Renal cortical epithelial cell (primary cell): ENCODE measurements at places on chromosomes 2 and 18. TPM values are rescaled to one million over a fixed set of nuclear protein-coding genes. Genes with fewer than 3 reads are reported as not detected.

DNA sequence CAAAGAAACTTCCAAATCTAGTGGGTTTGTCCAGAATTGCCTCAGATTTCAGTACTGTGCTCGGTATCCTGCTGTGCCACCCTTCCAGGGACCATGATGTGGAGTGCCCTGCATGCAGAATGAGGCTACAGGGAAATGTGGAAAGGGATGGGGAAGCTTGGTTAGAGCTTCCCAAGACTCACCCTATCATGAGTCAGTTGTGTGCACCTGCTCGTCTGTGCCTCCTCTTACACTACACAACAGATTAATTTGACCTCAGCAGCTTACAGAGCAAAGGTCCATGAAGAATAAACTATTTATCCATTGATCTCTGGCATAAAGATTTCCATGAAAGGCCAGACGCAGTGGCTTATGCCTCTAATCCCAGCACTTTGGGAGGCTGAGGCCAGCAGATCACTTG lies 21.3 kb upstream of the NCK2 start:
- no peak for DNase-seq

DNA sequence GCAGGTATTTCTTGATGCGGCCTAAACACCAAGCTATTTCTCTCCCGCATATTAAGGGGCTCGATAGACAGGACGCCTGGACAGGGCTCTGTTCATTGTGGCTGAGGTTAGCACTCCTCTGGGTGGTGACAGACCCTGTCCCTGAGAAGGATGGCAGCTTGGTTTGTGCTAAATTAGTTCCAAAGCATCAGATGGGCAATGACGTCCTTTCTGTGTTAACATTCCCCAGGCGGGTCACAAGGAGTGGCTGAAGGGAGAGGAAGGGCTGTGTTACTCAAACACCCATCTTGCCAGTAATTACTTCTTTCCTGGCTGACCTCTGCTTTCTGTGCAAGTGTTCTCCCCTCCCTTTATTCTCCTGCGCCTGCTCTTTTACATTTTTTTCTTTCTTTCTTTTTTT lies 75.0 kb downstream of the TMEM247 start:
- no peak for DNase-seq

GRCh38 chr2:20135631-20136050 lies 84.2 kb upstream of the LAPTM4A start:
- no peak for DNase-seq

DNA sequence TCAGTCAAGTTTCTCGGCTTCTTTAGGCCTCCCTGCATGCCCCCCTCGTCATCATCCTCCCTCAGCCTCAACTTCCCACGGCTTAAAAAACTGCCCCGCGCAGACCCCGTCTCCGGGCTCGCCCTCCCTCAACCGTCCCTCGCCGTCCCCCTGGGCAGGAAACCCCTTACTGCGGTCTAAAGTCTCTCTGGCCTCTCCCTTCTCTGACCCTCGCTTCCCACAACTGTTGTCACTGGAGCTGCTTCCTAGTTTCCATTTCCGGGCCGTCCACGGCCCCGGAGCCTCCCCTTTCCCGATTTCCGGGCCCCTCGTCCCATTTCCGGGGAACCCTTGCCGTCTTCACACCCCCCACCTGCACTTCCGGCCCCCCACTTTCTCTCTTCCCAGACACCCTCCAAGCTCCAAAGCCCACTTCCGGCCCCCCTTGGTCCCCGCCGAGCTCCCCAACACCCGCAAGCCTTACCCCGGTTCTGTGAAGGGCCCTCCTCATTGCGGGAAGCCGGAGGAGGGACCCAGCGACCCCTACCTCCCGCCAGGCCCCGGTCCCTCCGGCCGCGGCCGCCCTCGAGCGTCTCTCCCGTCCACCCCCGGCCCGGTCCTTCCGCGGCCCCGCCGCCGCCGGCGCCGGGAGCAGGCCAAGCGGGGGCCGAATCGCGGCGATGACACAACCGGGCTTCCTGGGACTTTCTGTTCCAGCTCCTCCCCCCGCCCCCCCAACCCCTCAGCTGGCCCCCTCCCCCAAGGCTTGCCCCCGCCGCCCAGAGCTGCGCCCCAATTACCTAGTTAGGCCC lies 513 bp downstream of the TRIP12 start:
- DNase-seq, result peak; percentile 29

GRCh38 chr18:60022671-60023276 lies 123.0 kb downstream of the PMAIP1 start:
- peak; percentile 46 for DNase-seq

ZNF385B gene
- total RNA-seq, result 1.1 TPM in 1 of 2 replicates, not detected in the other

TEKT4 gene
- total RNA-seq, result 0.10 TPM in 1 of 2 replicates, not detected in the other

TTC32 gene
- 5.2 and 19.1 TPM in 2 replicates for total RNA-seq

CCDC141 gene
- under 0.01 and 0.05 TPM in 2 replicates for total RNA-seq
